ENCODE measurements at places on chromosomes 16 and 17. TPM values are rescaled to one million over a fixed set of nuclear protein-coding genes. Genes with fewer than 3 reads are reported as not detected.
A peak's percentile ranks its signal among the peaks of the same experiment; 100 is the strongest.

DNA sequence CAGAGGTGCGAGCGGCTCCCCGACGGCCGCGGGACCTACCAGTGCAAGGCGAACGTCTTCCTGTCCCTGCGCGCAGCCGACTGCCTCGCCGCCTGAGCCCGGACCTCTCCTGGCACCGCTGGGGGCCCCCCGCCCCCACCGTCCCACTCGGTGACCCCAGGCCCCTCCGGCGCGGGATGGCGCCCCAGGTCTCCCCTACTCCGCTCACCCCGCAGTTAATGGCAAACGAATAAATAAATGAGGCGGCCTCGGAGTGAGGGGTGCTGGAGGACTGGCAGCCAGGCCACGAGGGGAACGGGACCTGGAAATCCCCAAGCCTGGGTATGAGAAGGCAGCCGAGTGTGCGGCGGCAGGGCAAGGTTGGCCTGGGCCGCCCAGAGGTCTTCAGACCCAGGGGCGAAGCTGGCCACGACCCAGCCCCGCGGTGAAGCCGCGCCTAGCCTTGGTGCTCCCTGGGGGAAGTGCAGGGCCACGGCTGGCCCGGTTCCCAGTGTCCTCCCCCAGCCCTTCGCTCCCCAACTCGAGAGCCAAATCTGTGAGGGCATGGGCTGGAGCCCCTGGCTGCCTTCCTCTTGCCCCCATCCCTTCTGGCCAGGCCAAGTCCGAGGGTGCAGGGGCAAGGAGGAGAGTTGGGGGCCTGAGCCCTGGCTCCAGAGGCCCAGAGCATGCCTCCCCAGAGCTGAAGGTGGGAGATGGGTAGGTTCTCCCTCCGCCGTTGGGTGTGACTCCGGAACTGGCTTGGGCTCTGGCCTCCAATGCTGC lies 796 bp downstream of the NPB start:
- no peak for DNase-seq
- H3K4me3 ChIP-seq, result no peak overlapping the region
- H3K27ac ChIP-seq, result no peak overlapping the region
- no peaks in the 10 kb centered on the region for H3K4me1 ChIP-seq
- H3K27me3 ChIP-seq, result no peaks in the 10 kb centered on the region
- H3K36me3 ChIP-seq, result peaks cover 3% of the 10 kb centered on the region

DNA sequence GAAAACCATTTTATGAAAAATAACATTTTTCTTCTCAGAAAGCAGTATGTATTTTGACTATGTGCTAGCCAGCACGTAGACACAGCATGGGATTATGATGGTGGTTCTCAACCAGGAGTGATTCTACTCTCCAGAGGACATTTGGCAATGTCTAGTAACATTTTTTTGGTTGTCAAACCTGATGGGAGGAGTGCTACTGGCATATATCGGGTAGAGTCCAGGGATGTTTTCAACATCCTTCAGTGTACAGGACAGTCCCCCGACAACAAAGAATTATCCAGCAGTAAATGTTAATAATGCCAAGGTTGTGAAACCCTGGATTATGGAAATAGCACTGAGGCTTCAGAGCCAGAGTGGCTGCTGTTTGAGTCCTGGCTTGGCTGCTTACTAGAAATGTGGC lies 27.7 kb downstream of the AP2B1 start:
- DNase-seq, result no peak
- H3K4me1 ChIP-seq, result peaks cover 16% of the 10 kb centered on the region
- H3K27me3 ChIP-seq, result no peaks in the 10 kb centered on the region

GRCh38 chr17:36133602-36134236 lies 30.1 kb downstream of the CCL4 start:
- H3K27ac ChIP-seq, result no peak overlapping the region
- H3K27me3 ChIP-seq, result no peaks in the 10 kb centered on the region
- no peaks in the 10 kb centered on the region for H3K4me1 ChIP-seq
- no peak for DNase-seq

DNA sequence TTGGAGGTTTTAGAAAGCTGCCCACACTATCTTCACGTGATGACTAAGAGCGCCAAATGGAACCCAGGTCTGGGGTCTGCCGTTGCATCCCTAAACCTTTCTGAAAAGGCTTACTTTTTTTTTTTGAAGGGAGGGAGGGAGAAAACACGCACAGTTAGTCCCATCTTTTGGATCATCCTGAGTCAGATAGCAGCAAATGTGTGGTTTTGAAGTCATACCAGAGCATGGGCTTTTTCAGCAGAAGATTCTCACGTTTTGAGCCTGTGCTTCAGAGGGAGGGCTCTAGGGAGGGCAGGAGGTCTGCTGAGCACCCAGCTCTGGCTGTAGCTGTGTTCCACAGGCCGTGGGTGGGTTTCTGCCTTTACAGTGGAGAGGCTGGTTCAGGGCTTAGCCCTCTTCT lies 194.7 kb downstream of the SNX29 start:
- no peak overlapping the region for H3K4me3 ChIP-seq
- H3K27me3 ChIP-seq, result no peaks in the 10 kb centered on the region
- peaks cover 4% of the 10 kb centered on the region for H3K36me3 ChIP-seq
- H3K27ac ChIP-seq, result no peak overlapping the region
- H3K4me1 ChIP-seq, result no peaks in the 10 kb centered on the region

The CLEC19A gene
- not detected for total RNA-seq

GRCh38 chr17:37212179-37212578 lies 163.6 kb upstream of the C17orf78 start:
- H3K27ac ChIP-seq, result no peak overlapping the region
- peaks cover 3% of the 10 kb centered on the region for H3K36me3 ChIP-seq
- no peaks in the 10 kb centered on the region for H3K27me3 ChIP-seq
- H3K4me1 ChIP-seq, result no peaks in the 10 kb centered on the region
- no peak overlapping the region for H3K4me3 ChIP-seq
- DNase-seq, result peak; percentile 18

DNA sequence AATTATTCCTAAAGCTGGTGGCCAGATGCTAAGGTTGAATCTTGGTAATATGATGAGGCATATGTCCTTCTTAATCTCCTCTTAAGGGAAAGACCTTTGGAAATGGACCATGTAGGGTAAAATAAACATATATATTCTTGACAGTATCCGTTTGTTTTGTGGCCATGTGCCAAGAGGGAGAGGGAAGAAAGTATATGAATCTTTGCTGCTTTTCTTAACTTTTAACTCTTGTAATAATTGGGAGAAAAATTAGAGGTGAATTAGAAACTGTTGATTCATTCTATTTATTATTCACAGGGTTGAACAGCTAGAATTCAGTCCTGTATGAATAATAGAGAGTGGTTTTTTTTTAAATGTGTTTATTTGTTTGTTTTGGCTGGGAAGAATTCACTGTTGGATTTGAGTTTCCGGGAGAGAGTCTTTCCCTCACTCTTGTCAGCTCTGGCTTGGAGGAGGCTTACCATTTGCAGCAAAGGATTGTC lies 31.6 kb downstream of the AATF start:
- H3K4me1 ChIP-seq, result peaks cover 2% of the 10 kb centered on the region
- no peak overlapping the region for H3K27ac ChIP-seq
- H3K4me3 ChIP-seq, result no peak overlapping the region
- H3K27me3 ChIP-seq, result no peaks in the 10 kb centered on the region
- peak; percentile 49 for DNase-seq

GRCh38 chr17:65172496-65173136 lies 35.4 kb downstream of the RGS9 start:
- no peak for DNase-seq
- H3K36me3 ChIP-seq, result no peaks in the 10 kb centered on the region
- no peak overlapping the region for H3K27ac ChIP-seq
- no peak overlapping the region for H3K4me3 ChIP-seq

The CCDC200 gene
- total RNA-seq, result not detected

DNA sequence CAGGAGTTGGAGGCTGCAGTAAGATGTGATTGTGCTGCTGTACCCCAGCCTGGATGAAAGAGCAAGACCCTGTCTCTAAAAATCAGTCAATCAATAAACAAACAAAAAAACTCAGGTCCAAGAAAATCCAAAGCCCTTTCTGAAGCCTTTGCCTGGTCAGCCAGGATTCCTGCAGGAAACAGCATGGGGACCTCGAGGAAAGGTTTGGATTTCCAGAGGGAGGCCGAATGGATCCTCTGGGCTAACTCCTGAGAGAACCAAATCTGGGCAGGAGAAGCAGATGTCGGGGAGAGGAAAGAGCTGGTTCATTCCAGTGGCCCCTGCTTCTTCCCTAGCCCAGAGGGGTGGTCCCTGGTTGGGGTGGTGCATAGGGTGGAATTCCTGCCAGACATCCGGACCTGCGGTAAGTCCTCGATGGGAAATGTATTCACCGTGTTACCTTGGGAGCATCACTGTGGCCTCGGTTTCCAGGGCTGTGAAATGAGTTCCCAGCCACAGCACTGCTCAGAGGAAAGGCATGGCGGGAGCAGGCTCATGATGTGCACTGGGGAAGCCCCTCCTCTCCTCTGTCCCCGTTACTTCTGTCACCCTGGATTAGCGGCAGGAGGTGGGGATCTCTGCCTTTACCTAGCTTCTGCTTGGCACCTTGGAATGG lies 75.1 kb downstream of the CYLD start:
- no peak for DNase-seq
- no peaks in the 10 kb centered on the region for H3K27me3 ChIP-seq
- H3K27ac ChIP-seq, result no peak overlapping the region

DNA sequence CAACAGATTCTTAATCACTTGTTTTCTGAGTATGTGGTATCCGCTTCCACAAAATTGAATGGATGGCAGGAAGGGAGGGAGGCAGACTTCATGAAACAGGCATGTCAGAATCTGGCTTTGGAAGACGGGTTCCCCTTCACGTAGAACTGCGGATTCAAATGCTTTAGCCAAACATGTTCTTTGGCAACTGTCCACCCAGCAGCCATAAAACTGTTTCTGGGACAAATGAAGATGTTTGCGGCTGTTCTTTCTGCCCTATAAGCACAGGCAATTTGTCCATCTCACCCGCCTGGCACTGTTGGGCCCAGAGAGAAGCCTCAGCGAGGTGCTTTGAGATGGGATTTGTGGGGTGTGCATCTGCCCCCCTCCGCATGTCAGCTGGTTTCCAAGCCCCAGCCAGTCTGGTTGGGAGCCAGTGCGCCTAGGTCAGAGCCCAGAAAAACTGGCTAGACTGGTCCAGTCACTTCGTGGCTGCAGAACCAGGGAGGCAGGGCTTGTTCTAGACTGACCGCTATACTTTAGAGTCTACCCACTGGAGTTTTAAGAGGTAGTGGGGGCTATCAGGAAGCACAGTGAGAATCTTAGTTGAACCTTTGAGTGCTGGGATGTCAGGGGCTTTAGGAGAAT lies 6.3 kb downstream of the CRHR1 start:
- H3K4me1 ChIP-seq, result no peaks in the 10 kb centered on the region
- no peak overlapping the region for H3K4me3 ChIP-seq
- H3K36me3 ChIP-seq, result no peaks in the 10 kb centered on the region
- no peak for DNase-seq
- H3K27ac ChIP-seq, result no peak overlapping the region
- H3K27me3 ChIP-seq, result peaks cover 9% of the 10 kb centered on the region

DNA sequence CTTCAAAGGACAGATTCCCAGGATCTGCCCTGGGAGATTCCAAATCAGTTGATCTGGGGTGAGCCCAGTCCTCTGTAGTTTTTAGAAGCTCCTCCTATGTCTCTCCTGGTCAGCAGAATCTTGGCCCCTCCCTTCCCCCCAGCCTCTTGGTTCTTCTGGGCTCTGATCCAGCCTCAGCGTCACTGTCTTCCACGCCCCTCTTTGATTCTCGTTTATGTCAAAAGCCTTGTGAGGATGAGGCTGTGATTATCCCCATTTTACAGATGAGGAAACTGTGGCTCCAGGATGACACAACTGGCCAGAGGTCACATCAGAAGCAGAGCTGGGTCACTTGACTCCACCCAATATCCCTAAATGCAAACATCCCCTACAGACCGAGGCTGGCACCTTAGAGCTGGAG lies 840 bp upstream of the CDH5 start:
- no peaks in the 10 kb centered on the region for H3K27me3 ChIP-seq
- DNase-seq, result no peak
- H3K4me1 ChIP-seq, result no peaks in the 10 kb centered on the region
- H3K4me3 ChIP-seq, result no peak overlapping the region

The SLC16A5 gene
- 184 TPM for total RNA-seq

DNA sequence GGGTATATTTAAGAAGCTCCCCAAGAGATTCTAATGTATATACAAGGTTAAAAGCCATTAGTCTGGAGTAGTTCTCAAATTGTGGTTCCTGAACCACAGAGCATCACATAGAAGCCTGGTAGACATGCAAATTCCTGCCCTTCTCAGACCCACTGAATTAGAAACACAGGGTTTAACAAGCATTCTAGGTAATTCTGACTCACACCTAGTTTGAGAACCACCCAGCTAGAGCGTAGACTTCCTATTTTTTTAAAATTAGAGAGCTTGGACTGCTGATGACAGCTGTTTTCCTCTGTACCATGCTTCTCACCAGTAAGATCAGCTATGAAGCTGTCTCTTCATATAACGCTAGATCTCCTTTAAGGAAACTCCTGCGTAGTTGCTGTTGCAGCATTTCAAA lies 50.6 kb downstream of the HS3ST3B1 start:
- no peaks in the 10 kb centered on the region for H3K36me3 ChIP-seq
- no peak overlapping the region for H3K27ac ChIP-seq
- no peak overlapping the region for H3K4me3 ChIP-seq
- no peak for DNase-seq

DNA sequence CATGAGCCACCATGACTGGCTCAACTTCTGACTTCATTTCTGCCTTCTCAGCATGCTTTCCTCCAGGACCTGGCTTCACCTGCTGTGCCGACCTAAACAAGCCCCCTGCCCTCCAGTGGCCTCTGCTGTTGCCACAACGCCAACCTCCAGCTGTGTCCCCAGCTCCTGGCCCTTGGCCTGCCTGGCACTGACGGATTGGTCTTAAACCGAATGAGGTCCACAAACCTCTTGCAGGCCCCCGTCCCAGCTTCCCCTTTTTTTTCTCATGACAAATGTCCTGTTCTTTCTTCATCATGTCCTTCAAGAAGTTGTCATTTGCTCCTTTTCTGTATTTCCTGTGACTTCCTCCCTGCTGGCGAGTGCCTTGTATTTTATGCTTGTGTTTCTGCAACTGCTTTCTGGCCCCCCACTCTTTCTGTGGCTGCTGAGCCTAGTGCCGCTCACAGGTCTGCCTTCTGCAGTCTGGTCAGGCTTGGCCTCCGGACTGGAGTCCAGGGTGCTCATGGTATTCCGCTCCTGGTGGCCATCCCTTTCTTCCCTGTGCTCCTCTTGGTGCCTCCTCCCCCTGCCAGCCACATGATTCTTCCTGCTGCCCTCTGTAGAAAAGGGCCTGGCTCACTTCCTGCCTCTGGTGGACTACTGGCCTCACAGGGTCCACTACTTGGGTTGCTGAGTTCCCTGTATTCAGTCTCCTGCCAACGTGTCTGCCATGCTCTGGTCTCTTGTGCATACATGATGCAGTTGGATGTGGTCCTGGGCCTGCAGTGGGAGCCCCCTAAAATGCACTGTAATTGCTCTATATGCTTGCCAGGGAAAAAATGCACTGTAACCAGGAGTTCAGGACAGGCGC lies 2.9 kb downstream of the ATP6V0C start:
- H3K27me3 ChIP-seq, result no peaks in the 10 kb centered on the region
- peak overlapping the region; percentile 99 for H3K27ac ChIP-seq

The KRT33B gene
- not detected for total RNA-seq

The CLEC18B gene
- total RNA-seq, result 5.3 TPM

The VAT1L gene
- total RNA-seq, result 0.85 TPM

DNA sequence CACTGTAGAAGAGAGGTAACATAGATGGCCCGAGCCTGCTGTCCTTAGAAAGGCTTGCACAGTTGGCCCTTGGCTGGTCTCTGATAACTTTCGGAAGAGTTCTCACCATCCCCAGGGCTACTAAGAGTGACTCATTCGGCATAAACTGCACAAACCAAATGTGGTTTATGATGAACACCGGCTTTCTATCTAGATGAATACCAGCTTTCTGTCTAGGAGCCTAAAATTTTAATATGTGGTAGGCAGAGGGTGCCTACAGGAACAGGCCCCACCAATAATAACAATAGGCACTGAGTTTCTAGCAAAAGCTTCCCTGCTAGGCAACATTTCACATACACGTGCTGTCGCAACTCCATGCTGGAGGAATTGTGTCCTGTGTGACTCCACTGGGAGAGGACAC lies 15.4 kb downstream of the CNOT1 start:
- H3K27ac ChIP-seq, result no peak overlapping the region
- H3K4me3 ChIP-seq, result no peak overlapping the region
- H3K4me1 ChIP-seq, result no peaks in the 10 kb centered on the region
- H3K36me3 ChIP-seq, result peaks cover 9% of the 10 kb centered on the region
- DNase-seq, result no peak

All from kidney (tissue), 22 donors.